ENCODE measurements at places on chromosomes 1 and 21.

GRCh38 chr1:86322241-86322640 is 73.9 kb downstream of the ODF2L start:
- no peak for DNase-seq

GRCh38 chr1:96598416-96599168 is 123.0 kb upstream of the PTBP2 start:
- no peak for DNase-seq

DNA sequence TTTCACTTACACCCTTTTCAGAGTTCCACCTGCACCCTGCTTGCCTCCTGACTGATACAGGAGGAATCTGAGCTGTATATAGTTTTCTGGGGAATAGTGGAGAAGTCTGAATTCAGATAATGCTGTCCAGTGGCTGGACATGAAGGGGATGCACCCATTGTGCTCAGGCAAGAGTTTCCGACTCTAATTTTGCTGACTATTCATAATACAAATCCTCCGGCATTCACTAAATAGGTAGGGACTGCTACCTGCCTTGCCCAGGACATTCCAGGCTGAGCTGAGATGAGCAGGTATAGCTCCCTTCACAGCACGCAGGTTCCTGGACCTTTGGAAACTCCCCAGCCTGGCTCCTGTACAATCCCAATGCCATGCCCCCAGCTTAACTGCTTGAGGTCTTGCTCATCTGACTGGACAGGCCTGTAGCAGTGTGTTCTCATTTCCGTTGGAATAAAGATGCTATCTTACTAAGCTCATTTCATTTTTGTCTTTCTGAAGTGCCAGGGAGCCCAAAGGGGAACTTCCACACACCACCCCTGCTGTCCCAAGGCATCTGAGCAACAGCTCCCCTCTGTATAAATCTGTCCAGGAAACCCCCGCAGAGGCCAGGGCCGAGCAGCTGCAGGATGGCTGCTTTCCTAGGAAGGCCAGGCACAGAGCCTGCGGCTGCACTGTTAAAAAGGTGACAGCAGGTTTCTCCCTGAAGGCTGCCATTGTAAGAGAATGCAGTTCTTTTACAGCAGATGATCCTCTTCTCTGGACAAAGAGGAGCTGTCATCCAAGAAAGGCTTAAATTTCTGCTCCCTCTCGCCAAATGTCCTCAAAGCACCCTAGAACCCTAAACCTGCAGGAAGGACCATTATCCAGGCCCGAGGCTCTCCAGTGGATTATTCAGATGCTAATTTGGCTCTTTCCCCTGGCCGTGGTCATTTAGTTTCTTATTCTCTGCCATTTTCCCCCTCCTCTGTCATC is 21.7 kb upstream of the VASH2 start:
- DNase-seq, result no peak

DNA sequence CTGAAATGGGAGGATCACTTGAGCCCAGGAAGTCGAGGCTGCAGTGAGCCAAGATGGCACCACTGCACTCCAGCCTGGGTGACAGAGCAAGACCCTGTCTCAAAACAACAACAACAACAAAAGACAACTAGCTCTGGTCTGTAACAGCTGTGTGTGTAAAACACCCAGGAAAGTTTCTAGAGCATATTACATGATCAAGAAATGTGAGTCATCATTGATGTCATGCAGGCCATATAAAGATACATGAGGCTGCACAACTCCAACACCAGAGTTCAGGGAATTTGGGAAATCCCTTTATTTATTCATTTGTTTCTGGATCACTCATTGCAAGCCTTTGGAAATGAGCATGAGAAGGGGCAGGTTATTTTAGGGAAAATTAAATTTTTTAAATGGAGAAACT is 50.3 kb upstream of the CTPS1 start:
- no peak for DNase-seq

DNA sequence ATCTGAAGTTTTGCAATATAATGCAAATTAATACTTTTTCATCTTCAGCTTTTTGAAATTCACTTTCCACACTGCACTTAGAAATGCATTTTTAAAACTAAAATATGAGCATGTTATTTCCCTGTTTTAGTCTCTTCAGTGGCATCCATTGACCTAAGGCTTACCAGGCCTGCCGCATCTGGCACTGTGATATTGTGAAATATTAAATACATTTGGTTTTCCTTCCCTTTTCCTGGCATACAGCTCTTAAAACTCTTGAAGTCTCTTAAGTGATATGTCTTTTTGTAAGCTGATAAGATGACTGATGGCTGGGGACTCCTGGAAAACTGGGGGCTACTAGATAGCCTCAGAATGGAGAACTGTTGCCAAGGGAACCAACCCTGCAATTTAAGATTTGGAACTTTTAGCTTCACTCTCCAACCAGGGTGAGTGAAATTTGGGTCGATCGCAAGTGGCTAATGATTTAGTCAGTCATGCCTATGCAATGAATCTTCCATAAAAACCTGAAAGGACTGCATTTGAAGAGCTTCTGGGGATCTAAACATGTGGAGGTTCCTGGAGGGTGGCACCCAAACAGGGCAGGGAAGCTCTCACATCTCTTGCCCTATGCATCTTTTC is 75.5 kb upstream of the PDC start:
- DNase-seq, result no peak

GRCh38 chr1:92774407-92774806 is 10.5 kb downstream of the EVI5 start:
- no peak for DNase-seq

DNA sequence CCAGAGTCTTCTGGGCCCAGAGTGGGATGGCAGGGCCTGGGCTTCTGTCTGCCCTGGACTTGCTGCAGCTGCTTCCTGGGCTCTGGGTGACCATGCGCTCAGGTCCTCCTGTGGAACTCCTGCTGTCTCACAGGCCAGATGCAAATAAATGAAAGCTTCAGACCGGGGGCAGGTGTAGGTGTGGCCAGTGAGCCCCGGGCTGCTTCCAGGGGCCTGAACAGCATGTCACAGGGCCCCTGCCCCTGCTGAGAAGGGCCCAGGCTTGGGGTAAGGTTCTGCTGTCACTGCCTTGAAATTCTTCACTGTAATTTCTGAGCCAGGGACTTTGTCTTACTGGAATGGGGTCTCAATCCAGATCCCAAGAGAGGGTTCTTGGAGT is 2.5 kb upstream of the PKNOX1 start:
- DNase-seq, result no peak

DNA sequence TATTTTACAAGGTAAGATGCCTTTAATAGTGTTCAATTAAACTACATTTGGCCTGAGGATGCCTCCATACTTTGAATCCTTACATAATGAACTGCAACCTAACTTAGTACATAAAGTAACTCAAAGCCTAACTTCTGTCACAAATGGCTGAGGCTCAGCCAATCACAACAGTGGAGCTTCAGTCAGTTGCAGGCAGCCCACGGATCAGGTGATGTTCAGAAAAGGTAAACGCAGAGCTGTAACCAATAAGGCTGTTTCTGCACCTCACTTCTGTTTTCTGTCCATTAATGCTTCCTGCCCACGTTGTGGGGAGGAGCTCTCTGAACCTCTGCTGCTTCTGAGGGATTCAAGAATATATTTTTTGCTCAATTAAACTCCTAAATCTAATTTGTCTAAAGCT is 94.8 kb upstream of the KIAA0040 start:
- DNase-seq, result no peak

DNA sequence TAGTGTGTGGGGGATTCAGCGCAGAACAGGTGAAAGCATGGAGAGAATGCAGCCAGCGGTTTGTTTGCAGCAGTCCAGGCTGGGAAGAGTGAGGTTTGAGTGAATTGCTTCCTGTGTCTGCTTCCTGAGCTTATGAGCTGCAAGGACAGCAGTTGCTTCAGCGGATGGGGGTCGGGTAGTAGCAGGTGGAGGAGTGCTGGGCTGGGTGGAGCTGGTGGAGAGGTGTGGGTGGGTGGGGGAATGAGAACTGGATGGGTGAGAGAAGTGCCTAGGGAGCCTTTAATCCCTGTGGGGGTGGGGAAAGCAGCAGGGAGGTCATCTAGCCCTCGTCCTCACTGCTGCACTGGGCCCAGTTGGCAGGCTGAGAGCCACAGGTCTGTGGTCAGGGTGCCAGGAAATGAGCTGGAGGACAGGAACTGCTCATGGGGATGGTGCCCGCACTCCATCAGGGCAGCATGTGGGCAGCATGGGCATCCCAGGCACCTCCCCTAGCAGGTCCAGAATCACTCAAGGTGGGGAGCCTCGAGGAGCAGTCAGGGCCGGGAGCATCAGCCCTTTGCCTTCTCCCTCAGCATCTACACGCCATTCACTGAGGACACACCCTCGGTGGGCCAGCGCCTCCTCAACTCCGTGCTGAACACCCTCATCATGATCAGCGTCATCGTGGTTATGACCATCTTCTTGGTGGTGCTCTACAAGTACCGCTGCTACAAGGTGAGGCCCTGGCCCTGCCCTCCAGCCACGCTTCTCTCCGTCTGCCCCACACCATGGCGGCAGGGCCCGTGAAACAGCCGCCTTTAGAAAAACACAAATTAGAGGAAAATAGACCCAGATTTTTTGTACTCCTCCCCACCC is 14.8 kb downstream of the PSEN2 start:
- no peak for DNase-seq

DNA sequence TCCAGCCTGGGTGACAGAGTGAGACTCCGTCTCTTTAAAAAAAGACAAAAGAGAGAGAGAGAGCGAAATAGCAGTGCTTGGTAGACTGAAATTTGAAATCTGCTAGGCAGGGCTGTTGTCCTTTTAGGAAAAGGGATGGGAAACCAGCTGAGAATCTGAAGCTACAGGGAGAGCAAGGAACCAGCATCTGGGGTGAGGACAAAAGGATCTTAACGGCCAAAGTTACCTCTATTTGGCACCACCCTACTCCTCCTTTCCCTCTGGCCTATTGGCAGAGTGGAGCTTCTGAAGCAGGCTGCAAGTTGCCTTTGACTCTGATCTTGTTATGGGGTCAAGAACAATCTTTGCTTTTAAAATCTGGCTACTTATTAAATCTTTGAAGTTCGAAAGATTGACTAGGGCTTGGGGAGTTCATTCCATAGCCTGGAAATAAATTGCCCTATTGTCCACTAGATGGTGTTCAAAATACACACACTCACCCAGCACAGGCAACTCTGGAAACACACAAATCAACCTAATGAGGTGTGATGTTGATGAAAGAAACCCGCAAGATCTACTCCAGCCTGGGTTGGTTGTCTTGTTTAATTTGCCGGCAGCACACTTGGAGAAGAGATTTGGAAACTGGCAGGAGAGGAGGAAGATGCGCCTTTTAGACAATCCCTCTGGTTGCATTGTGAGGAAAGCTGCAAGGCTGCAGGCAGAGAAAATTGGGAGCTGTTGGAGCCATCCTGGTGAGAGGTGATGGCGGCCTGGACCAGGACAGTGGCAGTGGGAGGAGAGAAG is 16.5 kb upstream of the PARP1 start:
- DNase-seq, result no peak

DNA sequence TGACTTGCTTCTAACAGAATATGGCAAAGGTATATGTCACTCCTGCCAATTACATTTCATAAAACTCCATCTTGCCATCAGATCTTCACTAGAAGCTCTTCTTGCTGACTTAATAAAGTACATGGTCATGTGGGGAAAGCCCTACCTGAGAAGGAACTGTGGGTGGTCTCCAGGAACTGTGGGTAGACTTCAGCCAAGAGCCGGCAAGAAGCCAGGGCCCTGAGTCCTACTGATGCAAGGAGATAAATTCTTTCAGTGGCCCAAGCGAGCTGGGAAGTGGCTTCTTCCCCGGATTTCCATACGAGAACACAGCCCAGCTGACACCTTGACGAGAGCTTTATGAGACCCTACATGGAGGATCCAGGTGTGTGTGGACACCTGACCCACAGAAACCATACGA is 228.7 kb downstream of the SMYD3 start:
- DNase-seq, result no peak

- no peak for DNase-seq
Observed at GRCh38 chr1:192453360-192453992, 122.1 kb upstream of the RGS1 start.

DNA sequence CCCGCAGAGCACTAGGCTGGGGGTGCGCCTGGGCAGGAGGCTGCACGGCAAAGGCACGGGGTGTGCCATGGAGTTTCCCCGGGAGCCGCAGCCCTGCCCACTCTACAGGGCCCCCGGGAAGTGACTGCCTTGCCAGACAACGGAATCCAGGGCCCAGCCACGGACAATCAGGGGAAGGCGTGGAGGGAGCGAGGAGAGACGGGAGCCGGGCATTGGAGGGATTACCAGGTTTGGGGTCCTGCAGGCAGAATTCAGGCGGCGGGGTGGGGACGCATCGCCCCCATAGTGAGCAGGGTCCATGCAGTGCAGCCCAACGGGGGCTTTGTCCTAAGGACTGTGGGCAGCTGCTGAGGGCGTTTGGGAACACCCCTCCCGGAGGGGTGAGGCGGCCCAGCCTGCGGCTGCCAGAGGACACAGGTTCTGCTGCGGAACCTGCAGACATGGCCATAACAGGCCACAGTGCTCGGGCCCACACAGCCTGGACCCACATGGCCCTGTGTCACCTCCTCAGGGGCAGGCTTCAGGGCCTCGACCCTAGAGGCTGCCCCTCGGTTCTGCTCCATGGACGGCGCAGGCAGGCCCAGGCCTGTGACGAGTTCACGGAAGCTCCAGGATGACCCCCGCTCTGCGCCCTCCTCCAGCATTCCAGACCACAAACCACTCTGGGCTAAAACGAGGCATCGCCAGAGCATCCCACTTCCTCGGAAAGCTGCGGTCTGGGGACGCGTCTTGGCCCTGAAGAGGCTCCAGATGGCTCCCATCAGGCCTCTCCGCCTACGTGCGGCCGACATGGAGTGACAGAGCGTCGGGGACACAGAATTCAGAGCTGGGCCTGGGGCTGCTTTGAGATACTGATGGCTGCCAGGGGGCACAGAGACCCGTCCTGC is 54.5 kb downstream of the COL6A1 start:
- no peak for DNase-seq

DNA sequence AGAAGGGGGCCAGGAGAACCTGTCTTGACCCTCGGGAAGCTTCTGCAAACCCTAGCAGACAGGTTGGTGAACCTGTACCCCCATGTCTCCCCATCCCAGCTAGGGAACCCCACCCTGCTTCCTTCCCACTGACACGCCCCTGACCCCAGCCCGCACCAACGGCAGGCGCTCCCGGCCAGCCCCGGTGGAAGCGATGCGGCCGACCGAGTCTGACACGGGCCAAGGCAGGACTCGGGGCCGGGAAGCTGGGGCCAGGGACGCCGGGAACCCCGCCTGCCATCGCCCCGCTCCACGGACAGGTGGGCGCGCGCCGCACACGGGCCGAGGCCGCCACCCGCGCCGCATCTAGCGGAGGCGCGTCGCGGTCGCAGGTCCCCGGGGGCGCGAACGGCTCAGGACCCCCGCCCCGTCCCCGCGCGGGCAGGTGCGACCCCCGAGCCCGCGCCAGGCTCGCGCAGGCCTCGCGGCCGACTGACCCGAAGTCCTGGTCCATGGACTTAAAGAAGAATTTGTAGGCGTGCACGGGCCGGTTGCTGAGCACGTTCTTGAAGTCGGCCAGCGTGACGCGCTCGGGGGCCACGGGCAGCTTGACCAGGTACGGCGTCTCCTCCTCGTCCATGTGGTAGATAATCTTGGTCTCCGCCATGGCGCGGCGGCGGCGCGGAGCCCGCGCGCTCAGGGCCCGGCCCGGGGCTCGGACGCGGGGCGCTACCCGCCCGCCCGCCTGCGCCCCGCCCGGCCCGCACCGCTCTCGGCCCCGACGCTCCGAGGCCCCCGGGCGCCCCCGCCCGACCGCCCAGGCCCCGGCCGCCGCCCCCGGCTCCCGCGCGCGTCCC is 580 bp downstream of the DVL1 start:
- DNase-seq, result no peak
